ENCODE measurements at places on chromosomes 4 and X. TPM values are rescaled to one million over a fixed set of nuclear protein-coding genes. Genes with fewer than 3 reads are reported as not detected.
A peak's percentile ranks its signal among the peaks of the same experiment; 100 is the strongest.

STAG2 gene
- 112 TPM for total RNA-seq

DNA sequence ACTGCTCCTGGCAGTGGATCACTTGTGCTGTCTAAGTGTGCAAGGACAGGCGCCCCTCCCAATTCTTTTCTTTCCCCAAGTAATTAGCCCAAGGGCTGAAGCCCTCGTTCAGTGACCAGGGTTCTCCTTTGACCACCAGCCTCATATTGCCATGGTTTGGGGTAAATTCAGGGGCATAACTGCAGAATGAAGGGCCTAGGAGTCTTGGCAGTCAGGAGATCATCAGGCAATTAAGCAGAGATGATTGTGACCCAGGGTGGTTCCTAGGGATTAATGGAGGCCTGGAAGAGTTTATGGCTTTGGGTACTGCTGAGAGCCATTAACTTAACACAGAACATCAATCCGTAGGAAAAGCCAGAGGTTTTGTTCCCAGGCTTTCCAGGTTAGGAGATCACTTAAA lies 170.7 kb downstream of the PTTG2 start:
- peaks cover 63% of the 10 kb centered on the region for H3K4me1 ChIP-seq
- no peaks in the 10 kb centered on the region for H3K27me3 ChIP-seq
- no peak overlapping the region for H3K4me3 ChIP-seq
- no peak for DNase-seq
- peaks cover 48% of the 10 kb centered on the region for H3K36me3 ChIP-seq

FGF13 gene
- not detected for total RNA-seq

ADAMTS3 gene
- not detected for total RNA-seq

- H3K27ac ChIP-seq: no peak overlapping the region
- no peaks in the 10 kb centered on the region for H3K4me1 ChIP-seq
- H3K27me3 ChIP-seq: no peaks in the 10 kb centered on the region
- peaks cover 5% of the 10 kb centered on the region for H3K36me3 ChIP-seq
- no peak overlapping the region for H3K4me3 ChIP-seq
These were observed 159.8 kb downstream of the OR13H1 start for GRCh38 chrX:131703646-131704045.

DNA sequence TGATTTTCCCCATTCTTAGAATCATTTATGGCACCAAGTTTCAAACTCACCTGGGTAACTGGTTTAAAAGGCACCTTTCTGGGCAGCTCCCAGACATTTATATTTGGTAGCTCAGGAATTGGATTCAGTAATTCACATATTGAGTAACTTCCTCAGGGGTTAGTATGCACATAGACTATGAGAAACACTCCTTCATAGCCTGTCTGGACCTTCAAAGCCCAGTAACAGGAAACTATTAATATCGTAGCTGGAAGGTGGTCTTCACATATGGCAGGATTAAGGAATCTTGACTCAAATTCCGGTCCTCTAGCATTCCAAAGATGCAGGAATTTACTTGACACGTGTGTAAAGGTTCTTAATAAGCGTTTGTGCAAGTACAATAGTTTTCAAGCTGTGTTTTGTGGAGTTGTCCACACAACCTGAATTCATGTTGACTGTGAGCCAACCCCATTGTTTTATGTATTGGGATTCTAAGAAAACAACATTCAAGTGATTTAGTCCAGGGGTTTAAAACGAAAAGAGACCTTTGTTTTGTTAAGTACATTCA lies 78.4 kb downstream of the PLS3 start:
- no peak overlapping the region for H3K27ac ChIP-seq
- no peak for DNase-seq
- no peaks in the 10 kb centered on the region for H3K27me3 ChIP-seq
- no peaks in the 10 kb centered on the region for H3K4me1 ChIP-seq
- no peak overlapping the region for H3K4me3 ChIP-seq

AIFM1 gene
- 62.7 TPM for total RNA-seq

DNA sequence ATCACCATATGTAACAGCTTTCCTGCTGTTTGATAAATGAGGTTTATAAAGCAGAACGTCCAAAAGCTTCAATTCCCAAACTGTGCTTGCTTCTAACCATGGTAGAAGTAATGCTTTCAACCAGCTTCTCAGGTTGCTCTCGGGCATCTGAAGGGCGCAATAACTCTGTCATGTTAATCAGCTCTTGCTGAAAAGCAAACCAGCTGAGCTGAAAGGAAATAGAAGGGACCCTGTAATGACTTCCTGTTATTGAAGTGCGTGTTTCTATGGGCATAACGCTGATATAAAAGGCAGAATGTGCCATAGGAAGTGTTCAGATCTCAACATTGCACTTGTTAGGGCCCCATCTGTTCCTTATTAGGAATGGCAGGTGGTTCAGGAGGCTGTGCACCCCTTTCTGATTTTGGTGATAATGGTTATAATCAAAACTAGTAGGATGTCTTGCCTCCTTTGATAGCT lies 21.2 kb downstream of the HERC3 start:
- peaks cover 70% of the 10 kb centered on the region for H3K4me1 ChIP-seq
- peaks cover 47% of the 10 kb centered on the region for H3K36me3 ChIP-seq
- peak; percentile 16 for DNase-seq
- H3K4me3 ChIP-seq: peak overlapping the region; percentile 58
- peak overlapping the region; percentile 87 for H3K27ac ChIP-seq
- no peaks in the 10 kb centered on the region for H3K27me3 ChIP-seq

- H3K4me3 ChIP-seq: no peak overlapping the region
- peaks cover 1% of the 10 kb centered on the region for H3K4me1 ChIP-seq
- DNase-seq: no peak
- no peaks in the 10 kb centered on the region for H3K36me3 ChIP-seq
- no peak overlapping the region for H3K27ac ChIP-seq
These were observed 118.5 kb upstream of the ANK2 start for GRCh38 chr4:112931001-112931400.

DNA sequence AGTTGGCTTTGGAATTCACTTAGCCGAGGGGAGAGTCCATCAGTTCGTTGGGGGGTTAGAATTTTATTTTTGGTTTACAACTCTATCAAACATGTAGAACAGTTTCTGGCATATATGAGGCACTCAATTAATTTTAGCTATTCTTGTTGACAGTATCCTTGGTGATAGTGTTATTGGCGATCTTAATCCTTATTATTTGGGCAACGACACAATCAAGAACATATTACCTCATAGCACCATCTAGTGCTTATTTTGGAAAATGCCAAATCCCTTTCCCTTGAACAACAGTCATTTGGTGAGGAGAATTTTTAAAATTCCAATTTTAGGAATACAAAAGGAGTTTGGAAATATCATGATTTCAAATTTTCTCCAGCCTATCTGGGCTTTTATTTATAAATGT lies 17.9 kb upstream of the PGRMC1 start:
- peaks cover 10% of the 10 kb centered on the region for H3K27me3 ChIP-seq
- H3K4me1 ChIP-seq: no peaks in the 10 kb centered on the region
- no peak overlapping the region for H3K4me3 ChIP-seq
- no peak for DNase-seq

VEGFC gene
- not detected for total RNA-seq

RBM47 gene
- total RNA-seq: 0.16 TPM

DNA sequence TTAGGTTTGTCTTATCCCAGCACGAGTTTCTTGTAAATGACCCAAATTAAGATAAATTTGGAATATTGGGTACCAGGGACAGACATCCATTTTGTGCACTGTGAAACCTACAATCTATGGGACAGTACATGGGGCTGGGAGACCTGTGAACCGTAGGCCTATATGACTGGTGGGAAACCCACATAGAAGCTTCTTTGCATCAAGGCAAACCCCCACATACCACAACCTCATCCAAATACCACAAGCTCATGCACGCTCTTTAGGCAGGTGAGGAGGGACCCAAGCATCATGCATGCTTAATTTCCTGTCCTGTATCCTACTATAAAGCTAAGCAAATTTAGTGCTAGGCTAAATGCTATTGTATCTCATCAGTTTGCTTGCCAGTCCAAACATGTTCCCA lies 47.8 kb downstream of the NIPAL1 start:
- no peaks in the 10 kb centered on the region for H3K27me3 ChIP-seq
- peaks cover 54% of the 10 kb centered on the region for H3K36me3 ChIP-seq
- H3K4me1 ChIP-seq: peaks cover 44% of the 10 kb centered on the region
- no peak overlapping the region for H3K4me3 ChIP-seq
- peak; percentile 45 for DNase-seq

DNA sequence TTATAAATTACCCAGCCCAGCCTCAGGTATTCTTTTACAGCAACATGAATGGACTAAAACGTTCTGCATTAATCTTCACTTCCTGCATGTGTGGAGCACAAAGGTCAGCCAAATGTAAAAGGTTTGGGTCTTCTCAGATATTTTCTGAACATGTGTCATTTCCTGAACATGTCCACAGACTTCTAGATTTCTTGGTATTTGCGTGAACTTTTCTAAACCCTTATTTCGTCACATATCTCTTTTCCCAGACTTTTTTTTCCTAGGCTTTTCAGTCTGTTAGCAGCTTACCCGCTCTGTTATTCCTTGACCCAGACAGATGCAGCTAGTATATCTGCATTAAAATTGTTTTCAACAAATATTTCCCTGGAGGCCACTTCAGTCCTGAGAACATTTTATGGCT lies 57.3 kb upstream of the USP51 start:
- H3K27me3 ChIP-seq: no peaks in the 10 kb centered on the region
- no peak for DNase-seq
- peaks cover 1% of the 10 kb centered on the region for H3K36me3 ChIP-seq
- no peak overlapping the region for H3K4me3 ChIP-seq
- H3K27ac ChIP-seq: no peak overlapping the region
- H3K4me1 ChIP-seq: no peaks in the 10 kb centered on the region

DNA sequence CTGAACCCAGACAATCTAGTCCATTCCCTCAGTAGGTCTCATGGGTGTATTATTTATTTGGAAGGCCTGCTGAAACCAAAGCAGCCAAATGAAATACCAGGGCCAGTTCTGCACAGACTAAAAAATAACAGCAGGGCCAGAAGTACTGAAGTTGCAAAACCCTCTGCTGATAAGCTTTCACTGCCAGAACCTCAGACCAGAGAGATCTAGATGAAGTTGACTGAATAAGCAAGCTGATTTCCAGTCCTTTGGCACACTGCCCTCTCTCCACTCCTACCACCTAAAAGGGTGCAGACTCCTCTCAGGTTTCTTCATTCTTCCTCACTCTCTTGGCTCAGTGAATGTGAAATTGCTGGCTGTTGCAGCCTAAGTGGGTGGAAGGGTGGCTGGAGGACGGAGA lies 276.7 kb upstream of the KLF3 start:
- H3K27me3 ChIP-seq: no peaks in the 10 kb centered on the region
- no peak for DNase-seq
- H3K4me3 ChIP-seq: no peak overlapping the region
- H3K36me3 ChIP-seq: peaks cover 13% of the 10 kb centered on the region
- H3K4me1 ChIP-seq: peaks cover 22% of the 10 kb centered on the region

LEF1 gene
- 211 TPM for total RNA-seq

GRCh38 chr4:108483650-108484049 lies 136.7 kb upstream of the RPL34 start:
- H3K36me3 ChIP-seq: no peaks in the 10 kb centered on the region
- peak overlapping the region; percentile 88 for H3K27ac ChIP-seq
- no peak for DNase-seq

GRCh38 chr4:174217273-174218126 lies 66.0 kb downstream of the FBXO8 start:
- H3K36me3 ChIP-seq: no peaks in the 10 kb centered on the region
- peaks cover 41% of the 10 kb centered on the region for H3K4me1 ChIP-seq
- peak overlapping the region; percentile 42 for H3K4me3 ChIP-seq

ZNF630 gene
- 1.6 TPM for total RNA-seq

DNA sequence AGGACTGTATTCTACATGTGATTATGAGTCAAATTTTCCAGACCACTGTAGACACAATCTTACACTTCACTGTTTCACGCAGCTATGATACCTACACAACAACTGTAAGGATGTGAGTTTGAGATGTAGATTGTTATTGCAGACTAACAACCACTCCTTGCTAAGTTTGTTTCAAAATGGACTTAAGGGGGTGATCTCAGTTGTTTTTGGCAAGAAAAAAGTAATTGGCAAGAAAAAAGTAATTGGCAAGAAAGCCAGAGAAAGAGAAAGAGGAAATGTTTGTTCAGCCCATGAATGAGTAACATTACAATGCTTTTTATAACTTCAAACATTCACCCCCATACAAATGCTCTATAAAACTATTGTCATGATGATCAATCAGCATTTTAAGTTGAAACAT lies 466.4 kb downstream of the DMD start:
- no peak overlapping the region for H3K27ac ChIP-seq
- no peaks in the 10 kb centered on the region for H3K27me3 ChIP-seq
- no peak for DNase-seq
- no peaks in the 10 kb centered on the region for H3K4me1 ChIP-seq
- no peaks in the 10 kb centered on the region for H3K36me3 ChIP-seq

- DNase-seq: no peak
- no peaks in the 10 kb centered on the region for H3K27me3 ChIP-seq
- no peak overlapping the region for H3K4me3 ChIP-seq
- H3K4me1 ChIP-seq: no peaks in the 10 kb centered on the region
- no peaks in the 10 kb centered on the region for H3K36me3 ChIP-seq
- no peak overlapping the region for H3K27ac ChIP-seq
These were observed 731.1 kb upstream of the DIAPH2 start for GRCh38 chrX:95953564-95953963.

DNA sequence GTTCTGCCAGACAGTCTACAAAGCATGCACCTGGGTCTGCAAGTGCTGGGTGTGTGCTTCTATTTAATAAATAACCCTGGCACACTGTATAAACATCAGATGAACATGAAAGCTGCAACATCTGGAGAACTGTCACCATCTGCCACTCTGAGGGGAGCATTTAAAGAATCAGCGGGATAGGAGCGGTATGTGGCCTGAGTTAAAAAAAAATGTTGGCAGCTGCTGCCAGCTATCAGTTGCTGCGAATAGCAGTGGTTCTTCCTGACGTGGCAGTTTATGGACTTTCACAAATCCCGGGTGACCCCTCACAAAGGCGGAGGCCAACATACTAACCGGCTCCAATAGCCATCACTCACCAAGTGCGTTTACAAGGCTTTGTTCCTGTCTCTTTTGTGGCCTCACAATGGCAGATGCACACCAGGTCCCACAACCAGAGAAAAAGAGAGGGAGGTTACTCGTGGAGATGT lies 95.1 kb downstream of the RASL11B start:
- DNase-seq: no peak
- no peak overlapping the region for H3K27ac ChIP-seq
- no peaks in the 10 kb centered on the region for H3K4me1 ChIP-seq
- no peaks in the 10 kb centered on the region for H3K27me3 ChIP-seq
- H3K4me3 ChIP-seq: no peak overlapping the region

DNA sequence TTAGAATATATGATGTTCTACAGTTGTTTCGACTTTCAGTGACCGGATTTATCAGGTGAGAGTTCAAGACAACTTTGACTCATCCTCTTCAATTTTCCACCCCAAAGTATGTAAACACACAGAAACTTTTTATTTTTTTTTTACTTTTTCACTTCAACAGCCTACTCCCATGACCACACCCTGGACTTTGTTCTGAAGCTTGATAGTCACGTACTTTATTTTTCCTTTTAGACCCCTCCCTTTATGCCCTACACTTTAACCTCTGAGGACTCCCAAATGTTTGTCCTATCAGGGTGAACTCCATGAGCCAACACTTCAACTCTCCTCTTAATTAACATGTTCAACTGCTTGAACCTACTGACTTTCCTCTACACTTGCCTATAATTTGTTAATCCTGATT lies 2.5 kb upstream of the DDX60 start:
- no peak overlapping the region for H3K4me3 ChIP-seq
- no peak overlapping the region for H3K27ac ChIP-seq
- no peaks in the 10 kb centered on the region for H3K27me3 ChIP-seq
- DNase-seq: no peak
- peaks cover 12% of the 10 kb centered on the region for H3K36me3 ChIP-seq

SFRP2 gene
- total RNA-seq: not detected

Measured in activated naive CD8-positive, alpha-beta T cell treated with anti-CD3 and anti-CD28 coated beads for 36 hours (primary cell).